HFFc6 (cell line): ENCODE measurements at places on chromosomes 2 and 18.

GRCh38 chr2:237861875-237862527 lies 2.6 kb downstream of the RAMP1 start:
- no peak for DNase-seq

DNA sequence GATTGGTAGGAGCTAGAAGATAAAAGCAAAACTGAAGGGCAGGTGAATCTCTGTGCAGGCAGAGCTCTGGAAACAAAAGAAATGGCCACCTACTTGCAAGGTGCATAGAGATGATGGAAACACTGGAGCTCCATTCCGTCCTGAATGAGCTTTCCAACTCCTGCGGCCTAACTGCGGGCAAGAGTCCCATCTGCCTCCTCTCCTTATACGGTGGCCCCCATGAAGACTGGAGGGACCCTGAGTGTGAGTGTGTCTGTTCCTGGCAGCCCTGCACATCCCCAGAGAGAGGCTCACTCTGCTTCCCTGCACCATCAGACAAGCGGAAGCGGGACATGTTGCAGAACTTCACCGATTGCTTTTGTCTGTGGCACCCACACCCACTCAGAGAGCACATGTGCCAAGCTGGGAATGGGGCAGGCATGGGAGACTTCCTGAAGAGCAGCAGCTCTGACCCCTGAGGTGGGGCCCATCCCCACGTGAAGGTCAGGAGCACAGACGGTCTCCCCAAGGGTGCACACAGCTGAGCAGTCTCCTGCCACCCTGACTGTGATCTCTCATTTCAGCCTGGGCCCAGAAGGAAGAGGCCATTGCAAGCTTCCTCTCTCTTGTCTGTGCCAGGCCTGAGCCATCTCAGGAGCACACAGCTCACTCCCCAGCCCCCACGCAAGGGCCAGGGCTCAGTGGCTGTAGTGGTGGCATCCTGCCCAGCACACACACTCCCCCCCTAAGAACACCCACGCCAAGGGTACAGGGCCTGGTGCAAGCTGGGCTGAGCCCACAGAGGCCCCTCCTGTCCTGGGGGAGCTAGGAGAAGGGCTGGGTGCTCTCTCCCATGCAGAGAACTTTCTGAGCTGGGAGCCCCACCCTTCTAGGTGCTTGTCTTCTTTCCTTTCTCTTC lies 75.3 kb downstream of the STPG4 start:
- DNase-seq, result no peak

- DNase-seq, result no peak
These were observed 2.5 kb upstream of the MREG start for GRCh38 chr2:216015722-216016464.

DNA sequence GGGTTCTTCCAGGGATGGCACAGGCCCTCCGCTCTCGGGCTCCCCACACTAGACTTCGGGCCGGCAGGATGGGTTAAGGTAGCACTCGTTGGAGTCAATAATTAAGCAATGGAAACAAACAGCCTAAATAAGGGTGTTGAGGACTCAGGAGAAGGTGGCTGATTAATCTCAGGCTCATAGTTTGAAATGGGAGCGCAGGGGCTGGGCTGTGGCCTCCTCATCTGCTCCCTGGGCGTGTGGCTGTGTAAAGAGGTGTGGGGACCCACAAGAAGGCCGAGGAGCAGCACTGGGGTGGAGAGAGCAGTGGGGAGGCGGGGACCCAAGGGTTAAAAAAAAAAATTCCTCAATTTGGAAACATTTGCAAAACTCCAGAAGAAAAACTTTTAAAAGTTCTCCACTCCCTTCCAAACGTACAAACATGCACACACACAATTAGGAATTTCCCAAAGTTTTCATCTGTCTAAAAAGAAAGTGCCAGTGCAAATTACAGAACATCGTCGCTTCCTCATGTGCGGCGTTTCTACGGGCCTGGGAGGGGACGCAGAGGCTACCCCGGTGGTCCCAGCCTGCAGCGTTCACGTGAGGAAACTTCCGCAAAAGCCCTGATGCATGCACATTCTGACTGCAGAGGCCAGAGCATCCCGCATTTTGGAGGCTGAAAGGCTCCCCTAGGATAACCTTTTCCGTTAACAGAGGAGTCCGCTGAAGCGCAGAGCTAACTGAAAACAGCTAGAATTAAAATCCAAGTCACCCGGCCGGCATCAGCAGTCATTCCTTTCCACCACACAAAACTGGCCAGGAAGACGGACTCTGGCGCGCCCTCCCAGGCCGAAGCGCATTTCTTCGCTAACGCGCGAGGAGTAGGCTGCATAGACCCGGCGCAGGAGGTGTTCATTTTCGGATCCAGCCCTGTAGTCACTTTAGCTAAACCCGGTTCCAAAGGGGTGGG lies 1.0 kb upstream of the TUBB6 start:
- DNase-seq, result peak; percentile 69

DNA sequence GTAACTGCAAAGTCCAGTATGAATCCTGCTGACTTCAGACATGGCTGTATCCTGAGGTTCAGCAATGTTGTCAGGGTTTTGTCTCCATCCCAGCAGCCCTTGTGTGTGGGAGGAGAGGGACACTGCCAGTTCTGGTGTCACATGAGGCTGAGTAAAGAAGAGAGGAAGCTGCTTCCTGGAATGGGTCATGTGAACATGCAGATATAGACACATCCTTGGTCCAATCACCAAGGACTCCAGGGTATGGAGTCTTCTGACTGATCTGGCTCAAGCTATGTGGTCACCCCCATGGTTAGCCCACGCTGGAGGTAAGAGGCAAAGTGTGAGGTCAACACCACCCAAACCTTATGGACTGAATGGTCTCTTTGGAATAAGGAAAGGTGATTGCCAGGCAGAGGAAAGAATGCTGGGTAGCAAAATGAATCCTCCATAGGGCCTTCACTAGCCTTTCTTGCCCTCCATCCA lies 134.4 kb upstream of the SLC1A4 start:
- no peak for DNase-seq

DNA sequence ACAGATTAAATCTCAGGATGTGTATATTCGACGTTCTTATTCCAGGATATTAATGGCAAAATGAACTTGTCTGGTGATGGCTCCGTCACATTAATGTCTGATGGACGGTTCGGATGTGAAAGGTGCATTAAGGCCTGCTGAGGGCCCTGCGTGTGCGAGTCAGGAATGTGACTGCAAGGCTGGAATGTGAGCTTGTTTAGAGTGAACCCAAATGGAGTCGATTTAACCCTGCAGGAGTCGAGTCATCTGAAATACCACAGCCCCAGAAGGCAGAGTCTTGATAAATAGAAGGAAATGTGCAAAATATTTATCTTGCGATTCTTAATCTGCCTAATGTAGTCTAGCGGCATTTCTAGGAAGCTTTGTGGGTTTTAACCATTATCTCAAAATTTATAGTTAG lies 44.3 kb downstream of the RDH14 start:
- DNase-seq, result peak; percentile 63

GRCh38 chr2:183926433-183926832 lies 671.9 kb upstream of the ZNF804A start:
- DNase-seq, result no peak

DNA sequence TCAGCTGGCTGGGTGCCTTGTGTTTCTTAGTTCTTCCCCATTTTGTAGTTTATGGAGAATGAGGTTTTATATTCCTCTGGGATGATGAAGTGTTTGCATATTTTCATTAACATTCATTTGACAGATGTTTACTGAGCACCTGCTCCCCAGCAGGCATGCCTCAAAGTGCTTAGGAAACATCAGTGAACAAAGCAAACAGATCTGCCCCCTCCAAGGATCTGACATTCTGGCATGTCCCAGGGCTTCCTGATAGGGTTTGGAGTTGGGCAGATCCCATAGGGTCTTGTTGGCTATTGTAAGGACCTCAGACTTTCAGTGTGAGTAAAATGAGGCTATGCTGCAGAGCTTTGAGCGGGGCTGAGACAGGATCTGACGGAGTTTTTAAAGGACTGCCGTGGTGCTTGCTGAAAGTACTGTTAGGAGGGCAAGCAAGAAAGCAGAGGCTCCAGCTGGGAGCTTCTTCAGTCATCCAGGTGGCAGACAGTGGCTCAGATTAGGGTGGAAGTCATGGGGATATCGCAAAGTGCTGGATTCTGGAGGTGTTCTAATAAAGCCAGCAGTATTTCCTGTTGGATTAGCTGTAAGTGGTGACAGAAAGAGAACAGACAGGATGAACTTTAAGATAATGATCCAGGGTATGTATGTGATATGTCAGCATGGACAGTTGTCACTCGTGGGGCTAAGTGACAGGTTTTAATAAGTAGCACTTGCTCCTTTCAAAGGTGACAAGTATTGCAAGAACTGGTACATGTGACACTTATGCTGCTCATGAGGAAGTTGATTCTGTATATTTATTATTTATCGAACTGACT lies 11.3 kb upstream of the IAH1 start:
- no peak for DNase-seq

DNA sequence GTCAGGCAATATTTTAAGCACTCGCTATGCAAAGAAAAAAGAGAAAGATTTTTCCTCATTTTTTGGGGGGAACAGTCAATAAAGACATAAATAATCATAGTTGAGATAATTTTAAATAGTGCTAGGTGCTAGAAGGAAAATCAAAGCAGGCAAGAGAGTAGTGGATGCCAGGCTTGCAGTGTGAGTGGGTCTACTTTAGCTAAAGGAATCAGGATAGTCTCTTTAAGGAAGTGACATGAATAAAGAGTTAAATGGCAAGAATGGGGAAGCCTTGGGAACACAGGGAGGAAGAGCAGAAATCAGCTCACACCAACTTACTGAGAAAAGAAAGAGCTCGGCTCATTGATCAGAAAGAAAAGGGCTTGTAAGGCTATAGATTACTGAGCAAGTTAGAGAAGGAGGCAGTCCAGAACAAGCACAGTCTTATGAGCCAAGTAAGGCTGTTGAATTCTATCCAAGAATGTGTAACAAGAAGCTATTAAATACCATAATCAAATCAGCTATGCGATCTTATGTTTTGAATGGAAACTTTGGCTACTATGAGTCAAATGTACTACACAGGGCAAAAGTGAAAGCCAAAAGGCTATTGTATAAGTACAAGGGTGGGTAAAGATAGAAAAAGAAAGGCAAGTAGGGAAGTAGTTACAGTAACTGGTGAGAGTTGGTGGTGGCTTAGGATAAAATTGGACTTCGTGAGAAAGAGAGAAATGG lies 833.8 kb upstream of the PIK3C3 start:
- peak; percentile 56 for DNase-seq

GRCh38 chr2:15177103-15177502 lies 384.0 kb downstream of the NBAS start:
- DNase-seq, result peak; percentile 35

DNA sequence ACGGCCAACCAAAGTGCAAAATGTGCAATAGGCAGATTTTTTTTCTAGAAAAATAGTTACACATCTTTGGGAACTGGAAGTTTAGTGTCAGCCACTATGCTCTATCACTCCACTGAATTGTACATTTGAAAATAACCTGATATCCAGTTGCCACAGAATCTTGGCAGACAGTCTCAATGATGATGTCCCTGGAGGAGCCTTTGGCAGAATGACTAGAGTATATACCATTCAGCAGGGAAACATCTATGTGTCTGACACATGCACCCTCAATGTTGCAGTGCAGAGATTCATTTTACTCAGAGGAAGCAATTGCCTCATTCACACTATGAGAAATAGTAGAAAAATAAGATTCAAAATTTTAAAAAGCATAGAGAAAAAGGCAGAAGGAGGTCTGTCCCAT lies 475.8 kb downstream of the LRRTM4 start:
- no peak for DNase-seq

DNA sequence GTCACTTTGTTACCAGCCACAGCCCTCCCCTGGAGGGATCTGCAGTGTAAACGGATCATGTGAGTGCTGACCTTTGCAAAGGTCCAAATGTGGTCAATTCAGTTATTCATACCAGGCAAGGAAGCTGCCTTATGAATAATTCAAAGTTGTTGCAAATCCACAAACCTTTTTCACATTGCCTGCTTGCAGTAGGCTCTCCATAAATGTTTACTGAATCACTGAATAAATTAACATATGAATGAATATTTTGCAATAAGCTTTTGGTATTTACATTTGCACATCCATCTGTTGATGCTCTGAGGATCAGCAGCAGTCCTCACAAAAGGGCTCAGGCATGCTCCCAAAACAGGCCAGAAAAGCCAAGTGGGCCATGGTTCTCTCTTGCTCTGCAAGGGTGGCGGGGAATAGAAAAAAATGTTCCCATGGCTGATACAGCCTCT lies 156.8 kb downstream of the VAPA start:
- no peak for DNase-seq

GRCh38 chr2:12819721-12820120 lies 103.0 kb downstream of the TRIB2 start:
- peak; percentile 32 for DNase-seq

DNA sequence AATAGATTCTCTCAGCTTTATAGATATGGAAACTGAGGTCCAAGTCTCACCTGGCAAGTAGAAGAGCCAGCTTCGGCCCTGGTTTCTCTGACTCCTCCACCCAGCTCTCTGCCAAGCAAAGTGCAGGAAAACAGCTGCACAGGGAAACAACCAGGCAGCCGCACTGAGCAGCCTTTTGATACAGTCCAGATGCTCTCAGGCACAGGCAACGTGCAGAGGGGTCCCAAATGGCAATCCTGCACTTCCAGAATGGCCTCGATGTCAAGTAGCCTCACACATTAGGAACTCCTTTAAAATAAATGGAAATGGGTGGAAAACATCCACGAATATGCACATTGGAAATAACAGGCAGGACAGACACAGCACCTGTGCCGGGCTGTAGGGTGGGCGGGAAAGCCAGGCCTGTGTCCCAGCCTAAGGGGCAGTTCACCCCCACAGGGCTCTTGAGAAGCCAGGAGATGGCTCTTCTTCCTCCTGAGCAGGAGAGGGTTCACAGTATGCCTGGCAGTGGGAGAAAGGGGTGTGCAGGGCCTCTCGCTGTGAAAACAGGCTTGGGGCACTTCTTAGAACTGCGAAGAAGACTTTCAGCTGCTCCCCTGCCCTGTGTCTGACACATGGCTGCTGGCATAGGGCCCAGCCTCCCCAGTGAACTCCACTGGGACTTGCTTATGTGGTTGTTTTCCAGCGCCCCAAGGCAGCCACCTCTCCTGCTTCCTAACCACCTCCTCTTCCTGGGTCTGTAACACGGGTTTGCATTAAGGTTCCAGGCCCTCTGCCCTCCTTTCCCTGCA lies 63.9 kb upstream of the TUBA3E start:
- DNase-seq, result peak; percentile 10
